ENCODE measurements at places on chromosomes 4 and X. TPM values are rescaled to one million over a fixed set of nuclear protein-coding genes. Genes with fewer than 3 reads are reported as not detected.

Gene CLDN24
- total RNA-seq: not detected

Gene CFAP99
- not detected for total RNA-seq

DNA sequence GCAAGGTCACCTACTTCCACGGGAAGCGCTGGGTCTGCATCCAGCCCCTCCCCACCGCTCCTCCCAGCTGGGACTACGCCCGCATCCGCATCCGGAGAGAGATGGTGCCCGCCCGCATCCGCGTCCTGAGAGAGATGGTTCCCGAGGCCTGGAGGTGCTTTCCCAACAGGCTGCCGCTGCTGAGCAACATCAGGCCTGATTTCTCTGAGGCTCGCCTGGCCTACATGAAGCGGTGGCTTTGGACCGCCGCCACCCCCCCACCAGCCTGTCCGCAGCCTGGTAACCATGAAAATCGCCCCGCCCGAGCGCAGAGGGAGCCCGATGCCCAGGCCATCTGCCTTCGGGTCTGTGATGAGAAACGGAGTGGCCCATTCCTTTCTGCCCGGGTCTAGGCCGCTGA, 18.1 kb downstream of the CLTRN start:
- no peak for DNase-seq

DNA sequence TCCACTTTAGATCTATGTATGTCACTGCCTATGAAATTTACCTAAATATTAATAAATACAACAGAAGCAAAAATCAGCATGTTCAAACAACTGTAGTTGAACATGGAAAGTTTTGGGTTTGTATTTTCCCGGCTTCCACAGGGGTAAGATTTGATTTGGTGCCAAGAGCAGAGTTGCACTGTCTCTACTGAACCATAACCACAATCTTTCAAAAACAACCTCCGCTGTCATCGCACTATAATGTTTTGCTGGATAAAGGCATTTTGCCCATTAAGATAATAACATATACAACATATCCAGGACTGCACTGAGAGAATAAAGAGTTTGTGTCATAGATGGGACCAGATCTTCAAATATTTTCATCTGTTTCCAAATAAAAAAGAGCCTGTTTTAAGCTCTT, 94.9 kb downstream of the TENM3 start:
- no peak for DNase-seq

Gene CLGN
- total RNA-seq: 4.5 TPM

DNA sequence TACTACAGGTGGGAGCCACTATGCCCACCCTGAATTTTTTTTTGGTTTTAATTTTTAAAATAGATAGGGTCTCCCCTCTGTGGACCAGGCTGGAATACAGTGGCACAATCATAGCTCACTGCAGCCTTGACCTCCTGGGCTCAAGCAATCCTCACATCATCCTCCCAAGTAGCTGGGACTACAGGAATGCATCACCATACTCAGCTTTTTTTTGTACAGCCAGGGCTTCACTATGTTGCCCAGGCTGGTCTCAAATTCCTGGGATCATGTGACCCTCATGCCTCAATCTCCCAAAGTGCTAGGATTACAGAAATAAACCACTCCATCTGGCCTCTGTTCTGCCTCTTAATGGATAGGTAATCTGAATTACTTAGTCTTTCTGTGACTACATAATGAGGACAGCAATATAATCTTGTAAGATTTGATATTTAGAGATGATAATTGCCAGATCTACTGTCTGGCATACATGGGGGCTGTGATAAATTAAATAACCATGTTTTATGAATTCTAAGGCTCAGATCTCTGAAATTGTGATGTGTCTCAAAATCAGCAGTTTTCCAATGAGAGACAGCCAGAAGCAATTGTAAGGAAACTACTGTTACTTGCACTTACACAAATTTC, 26.7 kb downstream of the PDS5A start:
- no peak for DNase-seq

- no peak for DNase-seq
Measured at GRCh38 chr4:42302348-42302747, 94.9 kb upstream of the SHISA3 start.

GRCh38 chrX:135328421-135329005, 19.2 kb downstream of the ETDC start:
- no peak for DNase-seq

Gene ZNF185
- total RNA-seq: 2.4 TPM

GRCh38 chr4:93834249-93835066, 5.9 kb downstream of the ATOH1 start:
- no peak for DNase-seq

Gene FDCSP
- total RNA-seq: not detected

Gene CT45A3
- total RNA-seq: not detected

DNA sequence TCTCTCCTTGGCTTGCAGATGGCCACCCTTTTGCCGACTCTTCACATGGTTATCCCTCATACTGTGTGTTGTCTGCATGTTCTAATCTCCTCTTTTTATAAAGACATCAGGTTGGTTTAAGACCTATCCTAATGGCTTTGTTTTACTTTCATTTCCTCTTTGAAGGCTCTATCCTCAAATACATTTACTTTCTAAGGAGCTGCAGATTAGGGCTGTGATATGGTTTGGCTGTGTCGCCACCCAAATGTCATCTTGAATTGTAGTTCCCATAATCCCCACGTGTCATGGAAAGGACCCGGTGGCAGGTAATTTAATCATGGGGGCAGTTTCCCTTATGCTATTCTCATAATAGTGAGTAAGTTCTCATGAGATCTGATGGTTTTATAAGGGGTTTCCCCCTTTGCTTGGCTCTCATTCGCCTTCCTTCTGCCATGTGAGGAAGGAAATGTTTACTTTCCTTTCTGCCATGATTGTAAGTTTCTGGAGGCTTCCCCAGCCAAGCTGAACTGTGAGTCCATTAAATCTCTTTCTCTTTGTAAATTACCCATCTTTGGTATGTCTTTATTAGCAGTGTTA, 204.5 kb downstream of the RELL1 start:
- DNase-seq: no peak

Gene MAGEE1
- total RNA-seq: 16.3 TPM

Gene UGT2A1
- total RNA-seq: not detected
